Stimulated activated naive CD4-positive, alpha-beta T cell (primary cell): ENCODE measurements at places on chromosomes 1 and 21.

- no peak for DNase-seq
Observed at GRCh38 chr1:155049651-155050559, 1.2 kb upstream of the ADAM15 start.

DNA sequence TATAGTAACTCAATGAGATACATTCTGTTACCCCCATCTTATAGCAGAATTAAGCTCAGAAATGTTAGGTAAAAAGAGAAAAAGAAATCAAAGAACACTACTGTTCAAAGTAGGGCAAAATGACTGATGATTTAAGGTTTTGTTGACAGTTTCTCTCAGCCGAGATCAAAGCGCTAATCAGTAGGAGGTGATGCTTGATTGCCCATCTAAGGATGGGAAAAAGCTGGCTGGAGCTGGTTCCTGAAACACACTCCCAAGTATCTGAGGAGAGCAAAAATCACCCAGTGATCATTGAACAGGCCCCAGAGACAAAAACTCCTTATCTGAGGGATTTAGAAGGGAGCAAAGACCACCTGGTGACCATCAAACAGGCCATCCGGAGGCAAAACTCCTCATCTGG lies 64.5 kb upstream of the CSF1 start:
- no peak for DNase-seq

GRCh38 chr1:56185493-56185892 lies 393.9 kb downstream of the PLPP3 start:
- no peak for DNase-seq

GRCh38 chr1:44084998-44085675 lies 33.5 kb upstream of the KLF17 start:
- no peak for DNase-seq

GRCh38 chr21:36792505-36792967 lies 93.6 kb downstream of the SIM2 start:
- no peak for DNase-seq

- peak; percentile 86 for DNase-seq
Observed at GRCh38 chr1:203320591-203321272, 15.4 kb downstream of the BTG2 start.

DNA sequence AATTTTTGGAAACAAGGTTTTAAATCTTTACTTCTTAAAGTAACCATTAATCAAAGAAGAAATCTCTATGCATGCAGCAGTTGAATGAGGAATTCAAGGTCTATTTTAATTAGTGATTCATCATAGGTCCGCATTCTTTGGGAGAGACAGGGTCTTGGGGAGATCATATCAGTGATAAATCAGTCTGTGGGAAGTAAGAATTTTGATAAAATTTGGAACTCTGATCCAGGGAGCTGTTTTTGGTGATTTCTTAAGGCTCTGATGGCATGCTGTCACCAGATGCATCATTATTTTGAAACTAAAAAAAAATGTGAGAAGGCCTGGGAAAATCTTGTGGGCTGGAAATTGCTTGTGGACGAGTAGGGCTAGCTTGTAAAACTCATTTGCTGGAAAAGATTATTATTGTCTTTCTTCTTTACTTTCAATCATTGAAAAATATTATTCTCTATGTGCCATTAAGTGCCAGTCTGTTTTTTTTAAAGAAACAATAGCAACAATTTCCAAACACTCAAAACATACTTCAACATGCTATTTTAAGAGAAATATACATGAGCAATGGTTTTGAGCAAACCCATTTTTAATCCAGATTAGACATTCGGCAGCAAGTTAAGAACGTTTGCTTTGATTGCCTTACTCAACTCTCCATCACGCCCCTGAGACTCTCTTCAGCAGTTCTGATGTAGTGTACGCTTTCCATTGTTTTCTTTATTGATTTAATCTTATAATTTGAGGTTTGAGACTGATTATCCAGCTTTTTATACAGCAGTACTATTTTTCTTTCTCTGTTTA lies 62.6 kb downstream of the ZBTB18 start:
- DNase-seq = no peak

DNA sequence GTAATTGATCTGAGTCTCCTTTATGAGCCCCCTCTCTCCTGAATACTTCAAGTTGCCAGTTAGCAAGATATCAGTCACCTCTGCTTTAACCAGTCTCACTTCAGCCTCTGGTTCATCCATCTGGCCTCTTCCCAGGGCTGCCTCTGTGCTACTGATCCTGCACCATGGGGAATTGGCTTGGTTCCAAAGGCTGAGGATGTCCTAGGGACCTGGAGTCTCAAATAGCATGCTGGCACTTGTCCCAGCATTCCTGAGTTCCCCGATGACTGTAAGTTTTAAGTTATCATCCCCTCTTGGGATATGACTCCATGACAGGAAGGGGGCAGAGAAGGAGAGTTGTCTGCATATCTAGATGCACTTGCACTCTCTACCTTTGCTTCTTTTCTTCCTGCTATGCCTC lies 252.0 kb downstream of the PTBP2 start:
- DNase-seq = no peak
